ENCODE measurements at places on chromosomes 3 and 15.

DNA sequence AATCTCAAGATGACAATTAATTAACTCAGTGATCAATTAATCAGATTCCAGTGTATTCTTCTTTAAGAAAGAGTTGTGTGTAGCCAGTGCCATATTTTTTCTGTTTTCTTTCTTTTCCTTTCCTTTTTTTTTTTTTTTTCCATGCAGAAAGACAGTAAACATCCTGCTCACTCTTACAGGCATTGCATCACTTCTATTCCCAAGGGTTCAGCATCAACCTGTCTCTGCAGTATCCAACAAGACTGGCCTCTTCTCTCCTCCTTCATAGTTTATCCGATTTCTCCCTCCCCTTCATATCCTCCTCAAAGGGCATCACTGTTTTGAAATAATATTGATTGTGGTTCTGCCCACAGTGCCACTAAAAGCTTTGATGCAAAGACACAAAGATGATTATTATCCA, 17.0 kb upstream of the SLC9A9 start:
- no peak for DNase-seq

GRCh38 chr3:120348065-120348990, 826 bp downstream of the LRRC58 start:
- peak; percentile 59 for DNase-seq

GRCh38 chr3:30549600-30549999, 56.8 kb upstream of the TGFBR2 start:
- DNase-seq, result no peak

DNA sequence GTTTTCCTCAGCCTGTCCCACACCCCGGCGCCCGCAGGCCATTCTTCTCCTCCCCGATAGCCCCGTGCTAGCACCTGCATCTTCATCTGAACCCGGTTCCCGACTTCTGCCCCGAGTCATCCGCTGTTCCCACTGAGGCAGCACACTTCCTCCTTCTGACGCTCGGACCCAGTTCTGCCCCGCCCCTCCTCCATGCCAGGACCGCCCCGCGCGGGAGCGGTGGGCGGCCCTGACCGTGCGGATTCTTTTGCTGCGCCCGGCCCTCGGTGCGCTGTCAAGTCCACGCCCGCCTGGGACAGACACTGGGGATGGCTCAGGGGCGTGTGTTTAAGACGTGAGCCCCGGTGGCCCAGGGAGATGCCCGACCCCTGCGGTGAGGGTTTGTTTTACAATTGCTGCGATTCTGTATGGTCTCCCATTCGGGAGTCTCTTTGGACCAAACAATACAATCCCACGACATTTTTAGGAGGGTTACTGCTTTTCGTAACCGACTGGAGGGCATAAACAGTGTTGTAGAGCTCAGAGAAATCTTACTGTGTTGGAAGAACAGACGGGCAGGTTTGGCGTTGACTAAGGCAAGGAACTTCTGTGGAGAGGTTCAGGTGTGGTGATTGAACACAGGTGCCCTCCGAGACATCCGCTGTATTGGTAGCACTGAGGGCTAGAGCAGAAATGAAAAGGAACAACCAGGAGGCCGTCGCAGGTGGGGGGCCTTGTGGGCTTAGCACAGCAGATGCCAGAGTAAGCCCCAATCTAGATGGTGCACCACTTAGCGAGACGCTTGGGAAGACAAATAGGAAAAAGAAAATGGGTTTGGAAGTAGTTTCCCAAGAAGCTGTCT, 716 bp downstream of the PTPN23 start:
- peak; percentile 71 for DNase-seq

DNA sequence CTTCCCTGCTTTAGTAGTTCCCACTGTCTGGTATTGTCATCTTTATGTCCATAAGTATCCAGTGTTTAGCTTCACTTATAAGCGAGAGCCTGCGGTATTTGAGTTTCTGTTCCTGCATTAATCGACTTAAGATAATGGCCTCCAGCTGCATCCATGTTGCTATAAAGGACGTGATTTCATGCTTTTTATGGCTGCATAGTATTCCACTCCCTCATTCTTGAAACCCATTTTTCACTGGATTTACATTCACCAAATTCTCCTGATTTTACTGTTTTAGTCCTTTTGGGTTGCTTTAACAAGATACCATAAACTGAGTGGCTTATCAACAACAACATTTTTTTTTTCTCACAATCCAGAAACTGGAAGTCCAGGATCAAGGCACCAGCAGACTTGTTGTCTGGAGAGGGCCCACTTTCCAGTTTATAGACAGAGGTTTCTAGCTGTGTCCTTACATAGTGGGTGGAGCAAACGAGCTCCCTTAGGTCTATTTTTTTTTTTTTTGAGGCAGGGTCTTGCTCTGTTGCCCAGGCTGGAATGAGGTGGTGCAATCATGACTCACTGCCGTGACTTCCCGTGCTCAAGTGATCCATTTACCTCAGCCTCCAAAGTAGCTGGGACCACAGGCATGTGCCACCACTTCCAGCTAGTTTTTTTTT, 6.1 kb upstream of the TICRR start:
- DNase-seq, result no peak

- DNase-seq, result no peak
Measured at GRCh38 chr3:126419886-126420786, 25.4 kb downstream of the CFAP100 start.

Data from CD4-positive, alpha-beta T cell treated with Interleukin-15 for 4 hours (primary cell).